H1 (cell line): ENCODE measurements at places on chromosomes 1 and 21.

- no peak for DNase-seq
Measured at GRCh38 chr1:170217517-170218256, 71.9 kb downstream of the NTMT2 start.

- no peak for DNase-seq
Measured at GRCh38 chr1:87916965-87917364, 588.3 kb downstream of the LMO4 start.

- DNase-seq, result no peak
Measured at GRCh38 chr1:180926164-180926981, 13.7 kb downstream of the KIAA1614 start.

DNA sequence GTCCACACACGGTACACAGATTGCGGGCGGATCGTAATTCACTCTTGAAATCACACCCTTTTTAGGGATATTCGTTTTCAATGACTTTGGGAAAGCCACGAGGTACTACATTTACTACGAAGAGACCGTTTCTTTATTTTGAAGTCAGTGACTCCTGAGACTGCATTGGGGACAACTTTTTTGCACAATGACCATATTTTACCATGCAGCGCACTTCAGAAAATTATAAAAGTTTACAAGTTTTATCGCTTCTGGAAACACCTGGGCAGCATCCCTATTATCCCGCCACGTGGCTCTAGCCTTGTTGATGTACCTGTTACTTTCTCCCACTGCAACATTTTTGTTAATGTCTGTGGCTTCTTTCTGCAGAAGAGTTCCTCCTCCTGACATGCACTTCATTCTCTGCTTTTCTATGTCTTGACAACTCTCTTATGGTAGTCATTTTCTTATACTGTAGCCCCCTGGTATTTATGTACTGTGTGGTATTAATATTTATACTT is 1.3 kb upstream of the AKT3 start:
- no peak for DNase-seq

- DNase-seq, result no peak
Measured at GRCh38 chr1:156476501-156477298, 23.9 kb downstream of the MEF2D start.

DNA sequence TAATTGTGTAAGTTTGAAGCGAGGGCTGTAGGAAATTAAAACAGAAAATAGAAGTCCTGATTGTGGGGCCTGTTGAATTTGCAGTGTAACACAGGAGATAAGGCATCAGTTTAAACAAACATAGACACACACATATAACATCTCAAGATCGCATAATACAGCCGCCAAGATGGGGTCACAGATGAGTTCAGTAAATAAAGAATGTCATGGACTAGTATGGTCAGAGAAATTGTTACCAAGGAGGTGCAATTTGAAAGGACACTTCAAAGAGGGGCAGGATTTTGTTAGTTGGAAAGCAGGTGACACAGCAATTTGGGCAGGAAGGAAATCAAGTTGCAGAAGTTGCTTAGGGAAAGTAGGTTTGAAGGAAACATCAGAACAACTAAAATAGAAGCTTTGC is 450.0 kb downstream of the USP25 start:
- no peak for DNase-seq

DNA sequence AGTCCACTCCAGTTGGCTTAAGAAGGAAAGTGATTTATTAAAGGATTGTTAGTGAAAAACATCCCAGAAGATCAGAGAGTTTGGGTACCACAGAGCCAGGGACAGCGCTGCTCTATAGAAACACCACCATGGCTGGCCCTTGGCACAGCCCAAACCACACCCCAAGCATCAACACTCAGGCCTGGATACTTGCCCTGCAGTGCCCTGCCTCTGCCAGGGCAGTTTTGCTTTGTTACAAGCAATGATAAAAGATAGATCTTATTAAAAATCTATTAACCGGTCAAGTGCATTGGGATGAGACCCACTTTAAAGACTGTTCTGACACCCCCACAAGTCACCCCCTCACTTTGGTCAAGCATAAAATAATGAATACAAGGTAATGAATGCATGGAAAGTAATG is 56.6 kb downstream of the KIF21B start:
- no peak for DNase-seq

GRCh38 chr1:168202941-168203654 is 22.7 kb upstream of the SFT2D2 start:
- no peak for DNase-seq

DNA sequence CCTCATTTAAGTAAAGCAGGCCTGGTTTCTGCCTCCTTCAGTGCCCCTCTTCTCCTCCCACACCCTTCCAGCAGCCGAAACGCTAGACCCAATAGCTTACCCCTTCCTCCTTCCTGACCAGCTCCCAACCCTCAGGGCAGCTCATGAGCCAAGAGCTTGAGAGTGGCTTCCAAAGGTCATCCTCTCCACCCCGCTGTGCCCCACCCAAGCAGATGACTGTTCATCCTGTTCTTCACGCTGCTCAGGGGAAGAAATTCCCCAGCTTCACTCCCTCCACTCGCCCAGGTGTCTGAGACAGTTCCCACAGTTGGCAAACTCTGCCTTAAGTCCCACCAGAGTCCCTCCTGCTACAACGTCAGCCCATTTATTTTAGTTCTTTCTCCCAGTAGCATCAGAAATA is 23.4 kb downstream of the ARHGEF19 start:
- no peak for DNase-seq

DNA sequence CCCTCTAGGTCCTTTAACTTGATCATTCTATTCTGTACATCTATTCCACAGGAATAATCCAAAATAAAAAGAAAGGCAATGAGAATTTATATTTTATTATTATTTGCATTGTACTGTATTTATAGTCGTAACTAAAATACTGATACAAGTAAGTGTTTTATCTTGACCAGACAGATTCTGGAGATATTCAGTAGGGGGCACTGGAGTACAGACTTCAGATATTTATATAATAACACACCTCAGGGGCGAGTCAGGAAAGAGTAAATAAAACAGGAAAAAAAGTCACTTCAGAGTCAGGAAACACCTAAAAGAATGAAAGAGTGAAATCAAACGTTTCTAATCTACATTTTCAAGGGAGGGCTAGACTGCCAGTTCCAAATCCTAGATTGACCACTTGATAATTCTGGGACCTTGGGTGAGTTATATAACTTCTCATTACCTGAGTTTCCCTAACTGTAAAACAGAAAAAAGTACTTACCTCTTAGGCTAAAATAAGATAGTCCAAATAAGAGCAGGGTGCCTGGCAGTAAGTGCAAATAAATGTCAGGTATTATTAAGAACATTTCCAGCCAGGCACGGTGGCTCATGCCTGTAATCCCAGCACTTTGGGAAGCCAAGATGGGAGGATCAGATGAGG is 31.1 kb upstream of the MTF1 start:
- no peak for DNase-seq

DNA sequence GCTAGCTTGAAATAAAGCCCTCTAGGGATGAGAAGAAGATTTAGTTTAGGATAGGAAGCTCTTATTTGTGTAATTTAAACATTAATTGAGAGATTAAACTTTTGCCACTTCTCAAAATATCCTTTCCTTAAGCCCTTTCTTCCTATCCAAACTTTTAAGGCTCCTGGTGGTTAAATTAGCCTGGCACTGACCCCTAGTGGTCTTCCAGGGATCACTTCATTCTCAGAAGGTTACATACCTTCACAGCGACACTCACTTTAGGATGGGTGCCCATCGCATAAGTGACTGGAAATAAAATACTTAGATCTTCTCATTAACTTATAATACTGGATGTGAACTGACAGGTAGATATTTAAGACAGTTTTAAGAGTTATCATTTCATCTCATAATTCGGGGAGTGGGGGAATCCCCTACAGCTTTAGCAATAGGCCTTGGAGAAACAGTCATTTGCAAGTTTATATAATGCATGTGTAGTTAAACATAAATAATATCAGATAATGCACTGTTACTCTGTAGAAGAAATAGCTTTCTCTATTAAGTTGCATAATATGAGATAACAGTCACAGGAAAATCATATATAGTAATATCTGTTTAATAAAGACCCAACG is 7.4 kb downstream of the LHX9 start:
- no peak for DNase-seq

DNA sequence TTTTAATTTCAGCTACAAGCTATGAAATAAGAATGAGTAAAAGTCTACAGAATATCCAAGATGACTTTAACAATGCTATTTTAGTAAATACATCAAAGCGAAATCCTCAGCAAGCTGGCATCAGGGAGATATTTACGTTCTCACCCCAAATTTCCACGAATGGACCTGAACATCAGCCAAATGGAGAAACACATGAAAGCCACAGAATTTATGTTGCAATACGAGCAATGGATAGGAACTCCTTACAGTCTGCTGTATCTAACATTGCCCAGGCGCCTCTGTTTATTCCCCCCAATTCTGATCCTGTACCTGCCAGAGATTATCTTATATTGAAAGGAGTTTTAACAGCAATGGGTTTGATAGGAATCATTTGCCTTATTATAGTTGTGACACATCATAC is 13.7 kb upstream of the CLCA1 start:
- no peak for DNase-seq

- no peak for DNase-seq
Measured at GRCh38 chr1:85320371-85321131, 44.1 kb upstream of the BCL10 start.

DNA sequence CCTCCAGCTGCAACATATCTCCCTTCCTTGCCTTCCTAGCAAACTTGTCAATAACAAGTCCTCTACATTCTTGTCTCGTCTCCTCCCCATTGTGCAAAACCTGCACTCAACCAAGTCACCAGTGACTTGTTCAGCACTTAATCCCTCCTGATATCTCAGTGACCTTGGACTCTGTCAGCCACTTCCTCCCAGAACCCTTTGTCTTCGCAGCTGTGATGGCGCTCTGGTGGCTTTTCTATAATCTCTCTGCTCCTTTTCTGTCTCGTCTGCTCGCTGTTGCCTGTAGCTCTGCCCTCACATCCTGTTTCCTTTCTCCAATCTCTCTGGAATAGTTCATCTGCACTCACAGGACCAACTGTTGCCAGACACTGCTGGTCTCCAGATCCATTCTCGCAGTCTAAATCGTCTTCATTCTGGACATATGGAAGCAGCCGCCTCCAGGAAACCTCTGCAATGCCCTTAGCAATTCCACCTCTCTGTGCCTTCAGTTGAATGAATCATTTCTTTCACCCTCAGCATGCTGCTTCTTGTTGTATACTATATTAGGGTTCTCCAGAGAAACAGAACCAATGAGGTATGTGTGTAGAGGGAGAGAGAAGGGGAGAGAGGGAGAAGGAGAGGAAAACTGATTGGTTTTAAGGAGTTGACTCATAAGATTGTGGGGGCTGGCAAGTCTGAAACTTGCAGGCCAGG is 17.4 kb upstream of the IFNAR2 start:
- DNase-seq, result no peak

DNA sequence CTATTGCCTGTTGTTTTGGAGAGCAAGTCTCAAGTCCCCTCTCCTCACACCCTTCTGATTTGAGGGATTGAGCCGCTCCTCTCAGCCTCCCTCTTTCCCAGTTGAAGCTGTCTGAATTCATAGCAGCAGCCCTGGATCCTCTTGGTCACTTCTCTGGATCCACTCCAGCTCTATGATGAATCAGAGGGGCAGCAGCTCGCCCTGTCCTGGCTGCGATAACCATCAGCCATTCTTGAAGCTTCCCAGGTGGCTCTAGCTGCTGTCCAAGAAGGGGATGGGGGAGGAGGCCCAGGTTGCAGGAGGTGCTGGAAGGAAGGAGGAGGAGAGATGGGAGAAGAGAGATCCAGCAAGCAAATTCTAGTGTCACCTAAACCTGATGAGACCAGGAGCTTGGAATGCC is 31.3 kb downstream of the WNT4 start:
- DNase-seq, result no peak

GRCh38 chr1:17209430-17209829 is 4.5 kb downstream of the PADI1 start:
- DNase-seq, result no peak

DNA sequence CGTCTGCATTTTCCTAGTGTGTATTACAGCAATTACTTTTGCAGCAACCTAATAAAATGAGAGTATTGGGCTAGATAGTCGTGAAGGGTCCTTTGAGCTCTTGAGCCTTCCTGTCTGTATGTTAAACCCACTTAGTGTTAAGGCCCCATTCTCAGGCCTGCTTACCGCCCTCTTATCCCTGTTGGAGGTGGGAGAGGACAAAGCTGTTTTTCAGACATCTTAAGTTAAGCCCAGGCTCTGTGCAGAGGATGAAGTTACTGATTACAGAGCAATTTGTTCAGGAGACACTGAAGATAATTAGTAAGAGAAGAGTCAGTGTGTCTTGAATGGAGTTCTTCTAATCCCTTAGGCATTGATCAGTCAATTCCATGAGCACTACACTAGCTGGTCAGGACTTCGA is 114.6 kb downstream of the UCK2 start:
- no peak for DNase-seq

- DNase-seq, result no peak
Measured at GRCh38 chr1:246647513-246647912, 76.7 kb upstream of the SCCPDH start.

DNA sequence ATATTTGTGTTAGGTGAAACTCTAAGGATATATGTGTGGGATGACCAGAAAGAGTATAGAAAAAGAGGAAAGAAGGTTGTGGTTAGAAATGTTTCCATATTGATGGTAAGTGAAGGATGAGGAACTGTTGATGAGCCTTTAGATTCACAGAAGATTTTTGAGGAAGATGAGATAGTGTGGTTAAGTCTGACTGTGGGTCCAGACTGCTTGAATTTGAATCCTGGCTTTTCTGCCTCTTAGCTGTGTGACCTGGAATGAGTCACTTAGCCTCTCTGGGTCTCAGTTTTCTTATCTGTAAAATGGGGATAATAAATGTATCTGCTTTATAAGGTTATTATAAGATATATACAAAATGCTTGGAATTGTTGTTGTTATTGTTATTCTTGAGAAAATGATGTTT is 27.5 kb downstream of the RGL1 start:
- no peak for DNase-seq

DNA sequence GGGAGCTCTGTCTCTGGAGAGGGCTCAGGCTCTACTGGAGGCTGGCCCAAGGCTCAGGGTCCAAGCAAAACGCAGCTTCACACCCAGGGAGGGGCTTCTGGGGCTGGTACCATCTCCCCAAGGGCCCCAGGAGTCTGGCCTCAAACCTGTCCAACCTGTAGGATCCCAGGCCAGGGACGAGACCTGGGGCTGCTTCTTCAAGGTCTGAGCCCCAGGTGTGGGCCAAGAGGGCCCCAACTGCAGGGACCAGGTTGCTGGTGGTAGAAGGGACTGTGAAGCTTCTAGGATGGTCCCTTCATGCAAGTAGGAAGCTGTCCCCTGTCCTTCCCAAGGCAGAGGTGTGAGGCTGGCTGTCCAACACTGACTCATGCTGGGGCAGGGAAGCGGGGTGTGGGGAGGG is 7.8 kb upstream of the MMEL1 start:
- no peak for DNase-seq

DNA sequence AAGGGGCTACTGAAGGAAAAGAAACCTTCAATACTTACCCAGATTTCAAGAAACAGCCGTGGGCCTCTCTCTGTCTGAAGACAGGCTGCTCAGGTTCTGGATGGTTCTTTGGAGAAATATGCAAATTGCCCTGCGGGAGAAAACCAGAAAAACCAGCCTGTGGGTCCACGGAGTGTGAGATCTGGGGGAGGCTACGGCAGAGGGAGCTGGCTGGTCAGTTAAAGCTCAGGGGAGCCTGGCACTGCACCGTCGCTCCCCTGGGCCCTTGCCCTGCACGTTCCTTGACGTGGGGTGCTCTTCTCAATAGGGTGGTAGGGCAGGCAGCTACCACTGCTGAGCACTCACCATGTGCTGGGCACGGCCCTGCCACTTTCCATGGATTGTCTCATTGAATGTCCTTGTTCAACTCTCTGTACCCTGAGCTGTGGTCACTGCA is 12.7 kb downstream of the TMCO4 start:
- no peak for DNase-seq
